IMR-90 (cell line): ENCODE measurements at places on chromosomes 13 and 19.

GRCh38 chr19:7575434-7576040, 20.1 kb upstream of the CAMSAP3 start:
- no peak for DNase-seq

DNA sequence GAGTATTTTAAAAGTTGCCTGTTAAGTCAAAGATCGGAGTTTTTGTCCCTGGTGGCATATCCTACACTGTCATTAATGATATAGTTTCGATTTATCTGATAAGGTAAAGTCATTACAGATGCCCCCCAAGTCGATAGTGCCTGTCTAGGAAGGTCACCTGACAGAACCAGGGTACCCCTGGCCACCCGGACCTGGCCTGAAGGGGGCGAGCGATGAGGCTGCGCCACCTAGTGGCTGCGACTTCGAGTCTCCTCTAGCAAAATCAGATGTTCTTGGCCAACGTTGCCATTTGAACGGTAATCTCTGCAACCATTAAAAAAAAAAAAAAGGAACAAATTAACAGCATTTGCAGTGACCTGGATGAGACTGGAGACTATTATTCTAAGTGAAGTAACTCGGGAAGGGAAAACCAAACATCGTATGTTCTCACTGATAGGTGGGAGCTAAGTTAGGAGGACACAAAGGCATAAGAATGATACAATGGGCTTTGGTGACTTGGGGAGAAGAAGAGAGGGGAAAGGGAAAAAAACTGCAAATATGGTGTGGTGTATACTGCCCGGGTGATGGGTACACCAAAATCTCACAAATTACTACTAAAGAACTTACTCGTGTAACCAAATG, 565.1 kb downstream of the LIG4 start:
- DNase-seq: peak; percentile 62

GRCh38 chr13:112530861-112531260, 57.1 kb downstream of the TUBGCP3 start:
- DNase-seq: no peak

DNA sequence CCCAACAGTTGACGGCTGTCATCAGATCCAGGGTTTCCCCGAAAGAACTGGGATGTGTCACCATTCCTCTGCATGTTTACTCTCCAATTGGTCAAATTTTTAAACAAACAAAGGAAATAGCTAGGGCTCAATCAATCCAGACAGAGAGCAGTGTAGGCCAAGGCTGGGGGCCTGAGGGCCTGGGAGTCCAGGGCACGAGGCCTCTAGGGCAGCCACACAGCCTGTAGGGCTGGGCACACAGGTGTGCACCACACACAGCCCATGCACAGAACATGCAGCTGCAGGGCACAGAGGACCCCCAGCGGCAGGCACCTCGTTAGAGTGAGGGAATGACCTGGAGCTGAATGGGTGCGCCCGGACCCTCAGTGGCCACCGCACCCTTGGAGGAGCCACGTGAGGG, 9.5 kb downstream of the MIER2 start:
- DNase-seq: no peak

- no peak for DNase-seq
Measured at GRCh38 chr19:50415661-50416033, 3.1 kb upstream of the SPIB start.

DNA sequence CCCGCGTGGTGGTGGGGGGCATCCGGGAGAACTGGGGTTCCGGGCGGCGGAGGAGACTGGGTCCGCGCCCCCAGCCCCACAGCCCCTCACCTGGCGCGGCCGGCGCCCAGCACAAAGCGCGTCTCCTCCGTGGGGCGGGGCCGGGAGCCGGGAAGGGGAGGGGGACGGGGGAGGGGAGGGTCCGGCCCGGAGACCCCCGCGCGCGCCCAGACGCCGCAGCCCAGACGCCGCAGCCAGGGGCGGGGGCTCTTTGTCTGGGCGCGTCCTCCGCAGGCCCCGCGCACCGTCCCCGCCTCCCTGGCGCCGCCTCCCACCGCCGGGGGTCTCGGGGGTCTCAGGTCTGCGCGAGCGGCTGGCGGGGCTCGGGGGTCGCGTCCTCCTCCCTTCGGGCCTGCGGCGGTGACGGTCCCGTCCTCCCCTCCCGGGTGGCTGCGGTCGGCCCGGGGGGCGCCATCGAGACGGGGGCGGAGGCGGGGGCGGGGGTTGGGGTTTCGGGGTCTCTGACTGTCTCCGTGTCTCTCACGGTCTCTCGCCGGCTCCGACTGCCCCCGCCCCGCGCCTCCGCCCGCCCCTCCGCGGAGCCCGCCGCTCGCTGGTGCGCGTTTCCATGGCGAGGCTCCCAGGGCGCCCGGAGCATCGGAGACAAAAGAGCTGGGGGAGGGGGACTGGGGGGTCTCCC, at the start of gene PLPPR3:
PLPPR3 (minus strand) TSS at position 131 of the 679 bp plus-strand sequence. CDS start 396 bp downstream, outside the sequence.
- no peak for DNase-seq

DNA sequence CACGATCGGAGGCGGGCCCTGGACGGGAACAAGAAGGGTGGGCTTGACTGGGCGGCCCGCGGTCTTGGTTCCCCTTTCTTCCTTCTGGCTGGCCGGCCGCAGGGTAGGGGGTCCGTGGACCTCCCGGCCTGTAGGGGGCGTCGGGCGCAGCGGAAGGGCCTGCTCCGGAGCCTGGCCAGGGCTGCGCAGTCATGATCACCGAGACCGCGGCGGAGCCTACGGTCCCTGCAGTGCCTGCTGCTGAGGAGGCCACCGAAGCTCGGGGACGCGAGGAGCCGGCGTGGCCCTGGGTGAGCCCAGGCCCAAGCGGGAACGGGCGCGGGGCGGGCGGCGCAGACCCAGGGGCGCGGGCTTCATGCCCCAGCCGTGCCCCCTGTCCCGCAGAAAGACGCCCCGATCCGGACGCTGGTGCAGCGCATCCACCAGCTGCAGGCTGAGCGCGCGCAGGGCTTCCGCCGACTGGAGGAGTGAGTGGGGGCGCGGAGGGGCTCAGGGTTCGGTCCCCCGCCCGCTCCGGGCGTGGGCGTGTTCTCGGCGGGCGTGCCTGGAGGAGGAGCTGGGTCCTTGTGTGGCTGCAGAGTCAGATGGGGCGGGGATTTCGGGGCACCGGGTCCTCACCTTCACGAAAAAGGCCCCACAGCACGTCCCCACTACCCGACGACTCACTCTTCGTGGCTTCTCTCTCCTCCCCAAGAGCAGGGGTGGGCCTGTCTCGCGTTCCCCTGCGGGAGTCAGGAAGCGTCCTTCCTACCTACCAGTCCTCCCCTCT, at the start of gene REX1BD:
REX1BD (plus strand) TSS at position 188 of the 769 bp plus-strand sequence; CDS start at position 192, 4 bp downstream.
- DNase-seq: peak; percentile 68

GRCh38 chr19:42244347-42245220, 2.2 kb upstream of the GSK3A start:
- peak; percentile 93 for DNase-seq

GRCh38 chr13:105050686-105051085, 1484.8 kb downstream of the EFNB2 start:
- DNase-seq: peak; percentile 4

DNA sequence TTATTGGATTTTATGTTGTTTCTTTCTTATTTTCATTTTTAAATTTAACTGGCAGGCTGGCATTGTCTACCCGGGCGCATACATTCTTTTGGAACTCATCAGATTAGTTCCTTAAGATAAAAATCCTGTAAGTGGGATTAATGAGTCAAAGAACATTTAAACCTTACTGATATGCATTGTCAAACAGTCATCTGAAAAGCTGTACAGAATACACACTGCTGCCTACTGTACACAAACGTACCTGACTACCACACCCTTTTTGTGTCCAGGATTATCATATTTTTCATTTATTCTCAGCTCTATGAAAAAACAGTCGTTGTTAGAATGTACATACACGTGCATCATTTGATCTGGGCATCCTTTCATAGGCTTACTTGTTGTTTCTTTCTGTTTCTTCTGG, 358.3 kb downstream of the EFNB2 start:
- DNase-seq: no peak

- no peak for DNase-seq
Measured at GRCh38 chr13:39542361-39542760, 60.6 kb downstream of the LHFPL6 start.
